Stimulated activated CD4-positive, alpha-beta T cell treated with anti-CD3 and anti-CD28 coated beads, Interleukin-15, amount 100 ng/mL, for 1 hour (primary cell): ENCODE measurements at places on chromosomes 6 and 20.

- DNase-seq = no peak
Measured at GRCh38 chr20:8918145-8918544, 150.7 kb upstream of the PLCB4 start.

DNA sequence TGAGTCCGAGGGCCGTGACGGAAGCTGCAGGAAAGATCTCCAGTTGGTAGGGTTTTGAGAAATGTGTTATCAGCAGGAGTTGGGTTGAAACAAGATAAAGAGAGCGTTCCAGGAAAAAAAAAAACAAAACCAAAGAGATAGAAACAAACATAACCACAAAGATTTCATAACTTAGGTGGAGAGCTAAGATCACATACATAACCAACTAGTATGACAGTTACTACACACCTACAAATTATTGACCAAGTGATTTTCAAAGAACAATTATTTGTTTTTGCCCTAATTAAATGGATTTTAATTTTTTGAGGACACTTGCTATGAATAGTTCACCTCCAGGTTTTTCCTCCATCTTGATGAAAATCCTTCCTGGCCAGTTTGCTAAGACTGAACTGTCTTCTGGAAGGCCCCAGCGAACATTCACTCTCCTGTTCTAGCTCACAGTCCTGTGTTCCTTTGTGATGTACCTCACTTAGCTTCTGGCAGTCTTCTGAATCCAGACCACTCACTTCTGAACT, 69.4 kb downstream of the SNX9 start:
- no peak for DNase-seq

GRCh38 chr6:159008656-159009288, 8.8 kb upstream of the RSPH3 start:
- no peak for DNase-seq

GRCh38 chr6:63793465-63794137, 158.0 kb downstream of the PHF3 start:
- no peak for DNase-seq

DNA sequence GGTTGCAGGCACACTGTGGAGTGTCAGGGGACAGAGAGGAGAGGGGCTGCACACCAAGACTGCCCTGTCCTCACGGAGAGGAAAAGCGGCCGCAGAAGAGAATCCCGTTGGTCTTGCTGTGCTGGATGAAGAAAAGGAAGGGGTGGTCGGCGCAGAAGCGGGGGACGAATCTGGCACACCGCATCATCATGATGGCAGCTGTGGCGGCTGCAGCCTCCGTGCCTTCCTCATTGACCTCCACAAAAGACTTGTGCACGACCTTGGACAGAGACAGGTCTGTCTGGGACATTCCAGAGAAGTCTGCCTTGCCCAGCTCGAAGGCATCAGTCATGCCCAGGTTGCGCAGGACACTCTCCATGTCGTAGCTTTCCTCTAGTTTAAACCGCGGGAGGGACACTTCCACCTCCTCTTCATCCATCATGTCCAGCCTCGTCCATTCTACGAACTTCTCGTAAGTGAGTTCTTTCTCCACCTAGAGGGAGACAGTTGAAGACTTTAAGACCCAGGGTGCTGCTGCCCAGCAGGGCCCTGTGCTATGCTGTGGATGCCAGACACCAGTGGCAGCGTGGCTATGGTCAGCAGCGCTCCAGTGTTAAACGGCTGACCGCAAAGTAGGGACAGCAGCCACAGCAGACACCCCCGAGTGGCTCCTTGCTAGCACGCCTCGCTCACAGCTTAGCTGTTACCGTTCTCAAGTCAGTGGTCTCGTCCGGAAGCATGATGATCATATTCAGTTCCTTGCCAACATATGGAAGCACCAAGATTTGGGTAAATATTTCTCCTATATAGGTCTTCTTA, 22.9 kb downstream of the SERPINB6 start:
- DNase-seq = no peak

DNA sequence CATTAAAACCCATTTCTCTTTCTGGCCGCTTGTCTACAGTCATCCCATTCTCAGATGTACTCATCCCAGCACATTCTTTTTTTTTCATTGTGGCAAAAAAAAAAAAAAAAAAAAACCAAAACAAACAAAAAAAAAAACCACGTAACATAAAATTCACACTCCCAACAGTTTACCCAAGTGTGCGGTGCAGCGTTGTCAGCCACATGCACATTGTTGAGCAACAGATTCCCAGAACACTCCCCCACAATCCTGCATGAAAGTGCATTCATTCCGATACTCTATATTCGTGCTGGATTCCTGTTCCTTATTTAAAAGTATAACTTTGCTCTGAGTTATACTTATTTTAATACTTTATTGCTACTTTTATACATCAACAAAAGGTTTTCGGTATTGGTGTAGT, 96.0 kb downstream of the SASH1 start:
- no peak for DNase-seq

- no peak for DNase-seq
Measured at GRCh38 chr6:22253955-22254655, 42.7 kb downstream of the PRL start.
